Central memory CD4-positive, alpha-beta T cell (primary cell): ENCODE measurements at places on chromosomes 2 and 18.

GRCh38 chr2:43798300-43798699, 24.5 kb downstream of the DYNC2LI1 start:
- no peak for DNase-seq

GRCh38 chr2:35973132-35973736, 382.3 kb upstream of the CRIM1 start:
- DNase-seq, result no peak

DNA sequence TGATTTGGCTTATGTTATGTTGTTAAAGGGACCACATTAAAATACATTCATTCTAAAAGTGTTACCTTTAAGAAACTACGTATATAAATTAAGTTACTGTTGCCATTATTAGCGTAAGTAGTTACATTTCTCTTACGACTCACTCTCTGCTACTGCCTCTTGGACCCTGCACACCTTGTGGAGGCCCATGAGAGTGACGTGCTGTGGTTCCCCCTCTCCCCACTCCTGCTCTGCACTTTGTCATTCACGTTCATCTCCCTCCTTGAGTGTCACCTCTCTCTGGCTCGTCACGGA, 830 bp upstream of the MERTK start:
- no peak for DNase-seq

- no peak for DNase-seq
Measured at GRCh38 chr2:220811952-220812570, 760.0 kb downstream of the EPHA4 start.
